ENCODE measurements at places on chromosomes 13 and 19.

- DNase-seq, result no peak
These were observed 10.5 kb downstream of the DOCK6 start for GRCh38 chr19:11251650-11252314.

- DNase-seq, result peak; percentile 84
These were observed 16.6 kb downstream of the SIGLEC8 start for GRCh38 chr19:51441410-51442390.

- no peak for DNase-seq
These were observed 41.0 kb downstream of the RFX2 start for GRCh38 chr19:6069268-6069791.

- peak; percentile 3 for DNase-seq
These were observed at the start of gene STARD13 for GRCh38 chr13:33285420-33286124. TSS of gene STARD13 (minus strand) at chr13:33285755. CDS start at chr13:33285638, 117 bp downstream.

GRCh38 chr13:74259641-74260040, 125.4 kb upstream of the KLF12 start:
- no peak for DNase-seq

DNA sequence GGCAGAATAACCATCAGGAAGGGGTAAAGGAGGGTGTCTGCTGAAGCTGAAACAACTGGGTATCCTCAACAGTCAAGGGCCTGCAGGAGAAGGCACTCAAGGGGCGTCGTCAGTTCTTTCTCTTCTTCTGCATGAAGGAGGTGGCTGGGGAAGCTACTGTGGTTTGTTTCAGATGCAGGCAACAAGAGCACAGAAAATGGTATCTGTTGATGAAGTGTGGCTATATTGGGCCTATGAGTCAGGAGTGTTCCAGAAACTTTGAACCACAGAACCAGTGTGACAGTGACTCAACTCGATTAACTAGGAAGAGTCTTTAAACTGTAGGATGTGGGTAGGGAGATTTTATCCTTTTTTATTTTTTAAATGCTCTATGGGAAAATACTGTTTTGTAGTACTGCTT, 686.3 kb downstream of the FGF9 start:
- no peak for DNase-seq

DNA sequence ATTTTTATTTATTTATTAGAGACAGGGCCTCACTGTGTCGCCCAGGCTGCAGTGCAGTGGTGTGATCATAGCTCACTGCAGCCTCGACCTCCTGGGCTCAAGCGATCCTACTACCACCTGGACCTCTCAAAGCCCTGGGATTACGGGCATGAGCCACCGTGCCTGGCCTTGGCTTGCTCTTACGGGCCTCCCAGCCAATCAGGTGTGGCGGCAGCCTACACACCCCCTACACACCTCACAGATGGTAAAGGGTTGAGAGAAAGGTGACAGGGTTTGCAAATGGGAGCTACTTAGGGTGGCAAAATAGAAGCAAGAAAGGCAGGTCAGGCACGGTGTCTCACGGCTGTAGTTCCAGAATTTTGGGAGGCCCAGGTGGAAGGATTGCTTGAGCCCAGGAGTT, 1.0 kb upstream of the ZBTB32 start:
- DNase-seq, result no peak

- DNase-seq, result no peak
These were observed 168.4 kb downstream of the PCDH9 start for GRCh38 chr13:67061750-67062149.

DNA sequence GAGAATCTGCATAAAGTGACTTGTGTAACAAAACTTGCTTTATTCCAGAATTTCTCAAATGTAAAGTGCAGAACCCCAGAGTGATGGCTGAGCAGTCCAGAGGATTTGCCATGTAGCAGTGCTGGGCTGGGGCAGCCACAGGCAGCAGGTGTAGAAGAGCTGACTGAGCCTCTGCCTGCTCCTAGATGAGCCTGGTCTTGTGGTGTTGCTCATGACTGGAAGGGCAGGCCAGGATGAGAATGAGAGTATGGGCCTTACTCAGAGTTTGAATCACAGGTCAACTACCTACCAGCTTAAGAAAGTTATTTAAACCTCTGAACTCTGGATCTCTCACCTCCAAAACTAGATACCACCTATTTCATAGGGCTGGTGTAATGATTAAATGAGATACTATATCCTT, 2.9 kb upstream of the C13orf42 start:
- DNase-seq, result no peak

- no peak for DNase-seq
These were observed 87.6 kb upstream of the STK24 start for GRCh38 chr13:98664510-98664909.

- DNase-seq, result peak; percentile 75
These were observed 7.5 kb upstream of the LIN7B start for GRCh38 chr19:49106648-49107135.

DNA sequence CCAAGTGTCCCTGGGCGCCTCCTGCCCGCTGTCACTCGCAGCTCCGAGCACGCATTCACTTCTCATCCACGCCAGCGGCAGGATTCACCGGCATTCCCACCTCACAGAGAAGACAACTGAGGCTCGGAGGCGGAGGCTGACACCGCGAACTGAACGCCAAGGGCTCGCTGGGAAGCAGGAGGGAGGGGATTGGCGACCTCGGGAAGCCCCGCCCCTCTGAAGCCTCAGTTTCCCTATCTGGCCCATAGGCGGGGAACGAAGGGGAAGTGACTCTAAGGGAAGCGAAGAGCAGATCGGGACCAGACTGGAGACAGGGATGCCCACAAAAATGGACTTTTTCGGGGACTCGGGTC, 256 bp downstream of the MICOS13 start:
- DNase-seq, result no peak

DNA sequence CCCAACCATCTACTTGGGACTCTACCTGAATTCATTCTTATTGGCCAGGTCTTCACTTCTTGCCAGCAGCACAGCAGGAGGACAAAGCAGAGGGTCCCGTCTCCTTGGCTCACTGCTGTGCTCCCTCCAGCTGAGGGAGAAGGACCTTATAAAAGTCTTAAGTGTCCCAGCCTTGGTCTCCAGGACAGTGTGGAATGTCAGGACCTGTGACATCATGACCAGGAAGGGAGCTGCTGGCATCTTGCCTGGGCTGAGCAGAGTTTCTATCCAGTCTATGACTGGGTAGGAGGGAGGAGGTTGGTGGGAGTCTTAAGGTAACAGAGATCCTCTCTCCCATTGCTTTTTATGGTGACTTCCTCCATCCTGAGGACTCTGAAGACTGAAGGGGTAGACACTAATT, 56.6 kb upstream of the ANKRD10 start:
- DNase-seq, result no peak

- DNase-seq, result no peak
These were observed 1563.5 kb upstream of the PRR20A start for GRCh38 chr13:55577082-55577846.

DNA sequence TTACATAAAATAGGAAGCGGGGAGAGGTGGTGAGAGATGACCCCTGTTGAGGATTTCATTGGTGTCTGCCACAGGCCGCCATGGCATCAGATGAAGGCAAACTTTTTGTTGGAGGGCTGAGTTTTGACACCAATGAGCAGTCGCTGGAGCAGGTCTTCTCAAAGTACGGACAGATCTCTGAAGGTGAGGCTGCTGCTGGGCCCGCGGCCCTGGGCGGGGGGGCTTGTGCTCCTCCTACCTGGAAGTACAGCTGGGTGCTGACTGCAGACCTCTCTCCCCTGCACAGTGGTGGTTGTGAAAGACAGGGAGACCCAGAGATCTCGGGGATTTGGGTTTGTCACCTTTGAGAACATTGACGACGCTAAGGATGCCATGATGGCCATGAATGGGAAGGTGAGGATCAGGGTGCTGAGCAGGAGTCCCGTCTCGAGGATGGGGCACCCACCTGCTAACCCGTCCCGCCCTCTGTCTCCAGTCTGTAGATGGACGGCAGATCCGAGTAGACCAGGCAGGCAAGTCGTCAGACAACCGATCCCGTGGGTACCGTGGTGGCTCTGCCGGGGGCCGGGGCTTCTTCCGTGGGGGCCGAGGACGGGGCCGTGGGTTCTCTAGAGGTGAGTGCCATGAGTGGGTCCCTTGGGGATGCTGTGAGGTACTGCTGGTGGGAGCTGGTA, 1.9 kb downstream of the CIRBP start:
- no peak for DNase-seq

GRCh38 chr19:5789886-5790558, 941 bp downstream of the DUS3L start:
- DNase-seq, result no peak

Measured in stimulated activated CD4-positive, alpha-beta T cell treated with anti-CD3 and anti-CD28 coated beads, Interleukin-2, amount 100 ng/mL, for 48 hours (primary cell).